ENCODE measurements at places on chromosomes 3 and 15. TPM values are rescaled to one million over a fixed set of nuclear protein-coding genes. Genes with fewer than 3 reads are reported as not detected.

- no peak overlapping the region for H3K27ac ChIP-seq
- H3K27me3 ChIP-seq: peaks cover 28% of the 10 kb centered on the region
- H3K4me3 ChIP-seq: no peak overlapping the region
Measured at GRCh38 chr3:194857469-194858113, 171.9 kb downstream of the FAM43A start.

- no peaks in the 10 kb centered on the region for H3K4me1 ChIP-seq
- no peaks in the 10 kb centered on the region for H3K27me3 ChIP-seq
- no peak overlapping the region for H3K27ac ChIP-seq
- H3K4me3 ChIP-seq: no peak overlapping the region
Measured at GRCh38 chr3:52609316-52609815, 73.0 kb downstream of the UQCC5 start.

GRCh38 chr3:32105291-32106131, 909 bp upstream of the GPD1L start:
- peaks cover 12% of the 10 kb centered on the region for H3K27me3 ChIP-seq
- peak overlapping the region; percentile 36 for H3K27ac ChIP-seq
- H3K4me3 ChIP-seq: peak overlapping the region; percentile 71
- H3K4me1 ChIP-seq: peaks cover 7% of the 10 kb centered on the region
- H3K36me3 ChIP-seq: no peaks in the 10 kb centered on the region
- no peak for DNase-seq

DNA sequence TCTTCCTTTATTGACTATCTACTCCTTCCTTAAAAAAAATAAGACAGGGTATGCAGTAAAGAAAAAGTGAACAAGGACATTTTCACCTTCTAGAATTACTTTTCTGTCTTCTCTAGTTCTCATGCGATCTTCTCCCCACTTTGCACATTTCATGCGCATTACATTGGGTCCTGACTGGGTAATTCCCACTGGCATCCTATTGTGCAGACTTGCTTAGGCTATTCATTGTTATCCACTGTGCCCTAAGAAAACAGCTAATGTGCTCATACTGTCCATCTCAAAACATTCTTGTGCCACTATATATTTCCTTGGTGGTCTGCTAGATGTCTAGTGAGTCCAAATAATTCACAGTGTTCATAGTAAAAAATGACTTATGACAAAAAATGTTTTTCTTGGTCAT, 447.4 kb upstream of the ROBO1 start:
- H3K4me1 ChIP-seq: no peaks in the 10 kb centered on the region
- no peak overlapping the region for H3K27ac ChIP-seq
- no peaks in the 10 kb centered on the region for H3K27me3 ChIP-seq
- H3K36me3 ChIP-seq: no peaks in the 10 kb centered on the region
- no peak for DNase-seq

GRCh38 chr15:70327856-70328678, 230.3 kb upstream of the TLE3 start:
- no peaks in the 10 kb centered on the region for H3K4me1 ChIP-seq
- H3K27me3 ChIP-seq: peaks cover 9% of the 10 kb centered on the region
- no peak overlapping the region for H3K4me3 ChIP-seq
- no peaks in the 10 kb centered on the region for H3K36me3 ChIP-seq
- DNase-seq: no peak

- H3K27me3 ChIP-seq: no peaks in the 10 kb centered on the region
- no peak overlapping the region for H3K4me3 ChIP-seq
- DNase-seq: no peak
- no peaks in the 10 kb centered on the region for H3K4me1 ChIP-seq
Measured at GRCh38 chr3:29195056-29195455, 85.8 kb upstream of the RBMS3 start.

DNA sequence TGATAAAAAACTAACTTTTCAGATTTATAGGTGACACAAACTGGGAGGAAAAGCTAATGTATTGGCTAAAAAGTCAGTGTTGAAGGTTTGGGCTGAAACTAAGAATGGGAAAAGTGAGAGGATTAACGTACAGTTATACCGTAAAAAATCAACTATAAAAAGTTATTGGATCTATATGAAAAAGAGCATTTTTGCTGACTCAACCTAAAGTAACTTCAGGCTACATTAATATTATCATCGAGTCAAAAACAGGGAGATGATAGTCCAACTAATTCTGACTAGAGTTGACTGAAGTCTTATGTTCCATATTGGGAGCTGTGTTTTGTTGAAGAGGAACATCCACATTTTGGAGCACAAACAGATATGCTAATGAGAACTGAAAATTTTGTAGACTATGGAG, 19.9 kb downstream of the ZNF654 start:
- no peak overlapping the region for H3K27ac ChIP-seq
- peaks cover 26% of the 10 kb centered on the region for H3K4me1 ChIP-seq
- no peaks in the 10 kb centered on the region for H3K36me3 ChIP-seq
- DNase-seq: no peak

DNA sequence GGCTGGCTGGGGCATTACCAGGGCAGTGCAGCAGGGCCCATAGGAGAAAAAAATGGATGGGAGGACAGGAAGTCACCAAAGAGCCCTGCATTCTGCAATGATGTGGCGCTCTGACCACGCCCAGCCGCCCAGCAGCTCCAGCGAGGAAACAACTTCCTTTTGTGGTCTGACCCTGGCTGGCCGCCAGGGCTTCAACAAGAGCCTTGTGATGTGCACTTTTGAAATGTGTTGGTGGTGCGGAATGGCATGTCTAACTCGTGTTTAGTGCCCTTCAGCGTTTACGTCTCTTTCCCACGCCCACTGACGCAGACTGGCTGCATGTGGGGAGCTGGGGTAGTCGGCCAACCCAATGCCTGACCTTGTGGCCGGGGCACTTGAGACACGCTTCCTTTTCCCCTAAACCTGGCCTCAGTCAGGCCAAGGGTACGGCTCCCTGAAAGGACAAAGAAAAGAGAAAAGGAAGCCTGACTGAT, 81.9 kb upstream of the CTNNB1 start:
- peaks cover 25% of the 10 kb centered on the region for H3K27me3 ChIP-seq
- peaks cover 21% of the 10 kb centered on the region for H3K4me1 ChIP-seq
- DNase-seq: peak; percentile 86
- H3K36me3 ChIP-seq: no peaks in the 10 kb centered on the region
- no peak overlapping the region for H3K4me3 ChIP-seq

Gene GRAMD2A
- not detected for total RNA-seq

Gene STAB1
- 3.9 TPM for total RNA-seq

Gene THRB
- 10.5 TPM for total RNA-seq

Gene HCLS1
- total RNA-seq: 22.0 TPM

Data from K562 (cell line).